ENCODE measurements at places on chromosomes 3 and 15.

DNA sequence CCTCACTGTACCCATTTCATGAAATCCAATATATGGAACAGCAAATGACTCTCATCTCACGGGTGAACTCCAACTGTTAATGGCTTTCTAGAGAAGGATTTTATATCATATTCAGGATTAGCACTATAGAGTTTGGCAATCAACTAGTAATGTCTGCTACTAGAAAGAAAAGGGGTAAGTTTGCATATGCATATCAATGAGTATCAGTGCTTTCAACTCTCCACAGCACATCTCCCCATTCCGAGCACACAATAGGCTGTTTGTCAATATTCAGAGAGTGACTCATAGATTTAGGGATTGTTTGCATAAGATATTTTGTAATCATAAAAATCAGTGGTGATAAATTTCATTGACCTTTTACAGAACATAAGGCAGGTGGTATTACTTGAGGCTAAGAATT, 163.2 kb upstream of the LMCD1 start:
- no peak for DNase-seq

- no peak for DNase-seq
These were observed 532 bp upstream of the SELENOT start for GRCh38 chr3:150602426-150603152.

DNA sequence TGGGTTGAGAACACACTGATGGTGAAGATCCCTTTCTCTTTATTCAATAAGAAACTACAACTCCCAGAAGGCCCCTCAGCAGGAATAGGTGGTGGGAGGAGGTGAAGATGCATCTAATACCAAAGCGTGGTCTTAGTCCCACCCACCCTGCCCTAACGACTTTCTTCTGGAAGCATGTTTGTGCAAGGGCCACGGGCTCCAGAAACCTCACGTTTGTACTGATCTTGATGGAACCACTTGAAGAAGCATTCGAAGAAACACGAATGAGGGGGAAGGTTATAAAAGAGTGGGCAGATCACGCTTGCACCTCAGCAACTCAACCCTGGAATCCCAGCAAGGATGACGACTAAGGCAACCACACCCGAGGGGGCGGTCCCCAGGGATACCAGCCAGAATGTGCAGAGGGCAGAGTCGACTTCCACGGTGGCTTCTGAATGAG, 10.6 kb upstream of the SLC25A36 start:
- no peak for DNase-seq

DNA sequence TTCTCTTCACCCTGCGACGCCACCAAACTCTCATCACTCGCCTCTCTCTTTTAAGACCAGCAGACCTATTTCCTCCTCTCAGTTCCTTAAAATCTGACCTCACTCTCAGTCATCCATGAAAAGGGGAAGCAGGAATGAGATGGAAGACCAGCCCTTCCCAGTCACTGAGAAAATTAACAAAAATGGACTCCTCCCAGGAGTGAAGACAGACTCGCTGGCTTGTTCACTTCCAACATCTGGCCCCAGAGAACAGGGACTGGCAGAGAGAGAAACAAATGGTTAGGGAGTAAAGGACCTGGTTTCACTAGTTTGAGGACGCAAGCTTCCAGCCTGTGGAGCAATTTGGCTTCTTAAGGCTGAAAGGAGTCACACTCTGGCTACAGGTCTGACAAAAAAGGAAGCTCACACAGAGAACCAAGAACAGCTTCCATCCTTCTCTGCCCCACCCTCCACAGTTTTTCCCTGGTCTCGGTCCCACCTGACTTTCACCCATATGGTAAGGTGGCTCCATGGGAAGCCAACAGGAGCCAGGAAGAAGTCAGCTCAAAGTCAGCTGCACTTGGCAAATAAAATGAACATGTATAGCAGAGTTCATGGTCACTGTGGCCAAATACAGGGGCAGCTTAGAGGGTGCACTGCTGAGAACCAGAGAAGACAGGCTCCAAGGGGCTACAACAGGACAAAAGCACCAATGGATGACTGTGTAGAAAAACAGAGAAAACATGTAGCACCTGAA, 57.2 kb downstream of the ITGB5 start:
- DNase-seq = no peak

GRCh38 chr3:12187448-12188327, 29.0 kb upstream of the TIMP4 start:
- DNase-seq = no peak

DNA sequence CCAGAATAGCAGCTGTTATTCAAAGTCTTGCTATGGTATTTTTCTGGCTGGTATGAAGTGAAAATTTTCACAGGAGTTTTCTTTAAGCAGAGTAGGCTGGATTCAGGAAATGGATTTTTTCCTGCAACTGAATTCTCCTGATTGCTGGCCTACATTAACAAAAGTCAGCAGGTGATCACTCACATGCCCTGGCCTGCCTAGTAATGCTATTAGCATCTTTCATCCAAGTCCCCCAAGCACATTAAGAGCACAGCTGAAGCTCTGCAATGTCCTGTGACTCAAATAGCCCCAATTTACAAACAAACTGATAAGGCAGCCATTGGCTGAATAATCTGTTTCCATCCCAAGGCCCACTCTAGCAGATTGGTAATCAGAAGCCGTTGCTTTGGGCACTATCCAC, 688.3 kb upstream of the LMCD1 start:
- DNase-seq = no peak

DNA sequence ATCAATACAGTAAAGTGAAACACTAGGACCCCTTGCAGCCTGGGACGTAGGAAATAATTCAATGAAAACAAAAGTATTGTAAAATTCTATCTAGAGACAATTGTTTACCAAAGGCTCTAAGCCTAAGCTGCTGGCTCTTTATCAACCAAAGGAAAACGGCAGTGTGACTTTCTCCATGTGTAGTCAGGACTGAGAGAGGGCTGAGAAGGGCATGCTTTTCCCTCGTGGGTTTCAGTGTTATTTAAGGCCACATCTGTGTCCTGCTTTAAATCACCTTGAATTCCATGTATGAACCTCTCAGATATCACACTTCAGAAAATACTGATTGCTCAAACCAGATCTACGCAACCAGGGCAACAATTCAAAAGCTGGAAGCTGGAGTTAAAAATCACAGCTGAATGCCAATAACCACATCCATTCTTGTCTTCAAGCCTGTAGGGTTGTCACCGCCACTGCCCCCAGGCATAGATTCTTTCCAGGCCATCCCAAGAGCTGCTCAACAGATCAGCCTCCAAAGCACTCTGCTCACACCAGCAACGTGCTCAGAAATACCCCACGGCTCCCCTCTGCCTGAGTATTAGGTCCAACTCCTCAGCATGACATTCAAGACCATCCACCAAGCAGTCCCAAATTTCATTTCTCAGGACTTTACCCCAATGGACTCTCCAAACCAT, 124.0 kb downstream of the SRGAP3 start:
- DNase-seq = no peak

GRCh38 chr3:106206146-106206545, 337.3 kb upstream of the CBLB start:
- no peak for DNase-seq

GRCh38 chr3:175238801-175239200, 379.7 kb downstream of the NAALADL2 start:
- no peak for DNase-seq

- no peak for DNase-seq
These were observed 53.8 kb upstream of the SENP5 start for GRCh38 chr3:196813903-196814302.

- no peak for DNase-seq
These were observed 375.9 kb downstream of the RSL24D1 start for GRCh38 chr15:54820811-54821210.

DNA sequence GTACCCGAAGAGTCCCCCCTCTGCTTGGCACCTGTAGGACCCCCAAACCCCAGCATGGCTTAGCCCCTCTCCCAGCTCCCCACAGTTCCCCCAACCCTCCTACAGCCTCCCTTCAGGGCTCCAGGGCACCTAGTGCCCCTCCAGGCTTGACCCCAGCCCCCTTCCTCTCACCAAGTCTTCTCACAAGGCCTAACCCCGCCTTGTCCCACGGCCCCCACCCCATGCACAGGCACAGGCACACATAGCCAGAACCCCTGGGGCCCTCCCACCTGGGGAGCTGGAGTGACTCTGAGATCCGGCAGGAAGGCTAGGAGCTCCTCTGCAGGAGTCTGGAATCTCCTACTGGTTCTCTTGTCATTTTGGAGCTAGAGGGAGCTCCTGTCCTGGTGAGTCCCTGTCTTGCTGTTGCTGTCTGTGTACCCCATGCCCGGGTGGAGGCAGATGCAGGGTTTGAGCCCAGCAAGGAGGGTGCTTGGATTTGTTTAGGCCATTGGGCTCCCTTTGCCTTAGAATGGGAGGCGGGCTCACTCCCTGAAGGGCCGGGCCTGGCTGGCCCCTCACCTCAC, 39.6 kb downstream of the KLF13 start:
- DNase-seq = no peak

- no peak for DNase-seq
These were observed 10.9 kb upstream of the LXN start for GRCh38 chr3:158683230-158683962.

GRCh38 chr3:16793321-16793720, 91.4 kb upstream of the PLCL2 start:
- no peak for DNase-seq

- no peak for DNase-seq
These were observed 37.4 kb downstream of the WWTR1 start for GRCh38 chr3:149620291-149621020.

GRCh38 chr3:39088889-39089288, 18.5 kb downstream of the GORASP1 start:
- DNase-seq = no peak

- no peak for DNase-seq
These were observed 429.4 kb downstream of the NTRK3 start for GRCh38 chr15:87827131-87827530.

- no peak for DNase-seq
These were observed 3.0 kb upstream of the COL8A1 start for GRCh38 chr3:99635348-99635747.

GRCh38 chr3:18443665-18444594, 18.8 kb upstream of the SATB1 start:
- no peak for DNase-seq

DNA sequence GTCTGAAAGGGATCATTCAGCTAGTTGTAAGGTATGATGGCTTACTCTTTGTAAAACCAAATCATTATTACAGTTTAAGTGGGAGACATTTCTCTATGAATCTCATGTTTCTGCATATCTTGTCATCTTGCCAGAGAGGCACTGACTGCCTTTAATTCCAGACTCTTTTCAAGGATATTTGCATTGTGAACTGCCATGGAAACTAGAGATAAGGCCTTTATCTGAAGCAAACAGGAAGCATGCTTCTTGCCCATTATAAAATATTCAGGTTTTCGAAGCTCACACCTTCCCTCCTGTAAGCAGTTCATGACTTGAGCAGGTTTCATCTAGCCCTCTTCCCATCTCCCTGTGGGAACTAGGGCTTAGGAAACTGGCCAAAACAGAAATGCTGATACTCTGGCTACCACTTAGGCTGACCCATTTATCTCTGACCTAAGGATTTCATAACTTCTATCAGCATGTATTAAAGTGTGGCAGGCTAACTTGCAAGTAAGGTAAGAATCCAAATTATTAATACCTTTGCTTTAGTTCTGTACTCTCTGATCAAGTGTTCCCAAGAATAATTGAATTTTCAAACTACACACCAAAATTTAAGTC, 326.6 kb upstream of the ALCAM start:
- no peak for DNase-seq

DNA sequence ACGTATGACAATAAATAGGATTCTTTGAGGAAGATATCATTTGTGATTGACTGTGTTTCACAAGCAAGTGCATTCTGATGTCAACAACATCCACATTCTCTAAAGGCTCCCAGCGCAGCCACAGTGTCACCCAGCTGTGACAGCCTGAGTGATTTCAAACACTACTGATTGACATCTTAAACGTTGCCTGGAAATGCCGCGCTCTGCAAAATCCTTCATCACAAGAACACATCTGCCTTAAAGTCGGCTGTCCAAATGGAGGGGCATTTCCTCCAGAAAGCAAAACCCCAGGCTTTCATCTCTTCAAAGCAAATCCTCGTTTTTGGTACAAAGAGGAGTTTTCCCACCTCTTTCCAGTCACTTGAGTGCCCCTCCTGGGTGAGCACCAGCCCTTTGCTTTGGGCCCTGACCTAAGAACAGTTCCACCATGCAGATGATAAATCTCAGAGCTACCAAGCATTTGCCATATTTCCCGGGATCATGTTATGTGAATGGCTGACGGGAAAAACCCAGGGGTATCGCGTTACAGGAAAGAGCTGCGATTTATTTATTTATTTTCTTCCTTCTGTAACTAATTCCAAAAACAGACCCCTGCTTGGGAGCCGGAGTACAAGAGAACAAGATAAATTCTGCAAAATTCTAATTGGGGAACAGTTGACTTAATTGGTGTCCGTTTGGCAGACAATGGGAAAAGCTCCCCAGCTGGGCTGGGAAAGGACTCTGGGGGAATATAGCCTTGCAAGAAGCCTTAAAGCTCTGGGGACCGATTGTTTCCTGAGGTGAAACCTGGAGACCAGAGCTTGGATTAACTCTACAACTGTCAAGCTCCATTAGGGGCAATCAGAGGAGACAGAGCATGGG, 703.8 kb upstream of the NR2F2 start:
- DNase-seq = no peak

DNA sequence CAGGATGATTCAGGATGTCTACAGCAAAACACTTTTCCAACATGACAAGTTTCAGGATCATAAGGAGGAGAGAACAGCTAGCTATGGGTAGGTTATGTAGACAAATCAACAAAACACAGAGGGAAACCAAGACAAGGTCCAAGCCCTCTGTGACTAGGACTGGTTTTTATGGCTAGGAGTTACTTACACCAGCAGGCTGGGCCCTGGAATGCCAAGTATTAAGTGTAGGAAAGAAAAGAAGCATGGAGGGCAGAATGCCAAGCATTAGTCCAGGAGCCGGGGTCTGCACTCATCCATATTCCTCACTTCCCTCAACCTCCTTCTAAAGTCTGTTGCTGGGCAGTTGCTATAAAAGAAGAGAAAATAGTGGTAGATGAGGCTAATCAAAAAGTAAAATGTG, 35.3 kb upstream of the PPP2R3A start:
- no peak for DNase-seq

DNA sequence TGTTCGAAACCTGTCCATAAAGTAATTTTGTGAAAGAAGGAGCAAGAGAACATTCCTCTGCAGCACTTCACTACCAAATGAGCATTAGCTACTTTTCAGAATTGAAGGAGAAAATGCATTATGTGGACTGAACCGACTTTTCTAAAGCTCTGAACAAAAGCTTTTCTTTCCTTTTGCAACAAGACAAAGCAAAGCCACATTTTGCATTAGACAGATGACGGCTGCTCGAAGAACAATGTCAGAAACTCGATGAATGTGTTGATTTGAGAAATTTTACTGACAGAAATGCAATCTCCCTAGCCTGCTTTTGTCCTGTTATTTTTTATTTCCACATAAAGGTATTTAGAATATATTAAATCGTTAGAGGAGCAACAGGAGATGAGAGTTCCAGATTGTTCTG, 44.4 kb downstream of the AGTR1 start:
- DNase-seq = no peak

DNA sequence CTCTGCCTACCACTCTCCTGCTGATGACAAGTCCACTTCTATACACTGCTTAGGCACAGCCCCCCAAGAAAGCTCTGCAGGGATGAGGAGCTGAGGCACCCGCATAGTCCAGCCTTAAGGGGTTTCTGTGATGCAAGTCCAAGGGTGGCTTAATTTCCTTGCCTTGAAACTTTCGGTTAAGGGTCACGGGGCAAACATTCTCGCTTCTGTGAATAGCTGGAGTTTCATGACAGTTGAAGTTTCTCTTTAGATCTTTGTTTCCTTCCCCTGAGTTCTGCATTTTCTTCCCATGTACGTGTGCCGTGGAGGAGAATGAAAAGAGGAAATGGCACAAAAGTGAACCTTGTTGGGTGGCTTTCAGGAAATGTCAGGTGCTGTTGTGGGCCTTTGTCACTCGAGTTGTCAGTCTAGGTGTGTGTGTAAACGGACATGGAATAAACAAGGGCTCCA, 7.0 kb downstream of the GPR160 start:
- no peak for DNase-seq

Measured in T follicular helper cell (primary cell).